ENCODE measurements at places on chromosomes 3 and 15. TPM values are rescaled to one million over a fixed set of nuclear protein-coding genes. Genes with fewer than 3 reads are reported as not detected.
A peak's percentile ranks its signal among the peaks of the same experiment; 100 is the strongest.

Gene LYZL4
- total RNA-seq, result not detected

Gene CLDN1
- total RNA-seq, result not detected

Gene ARL14
- total RNA-seq, result not detected

- DNase-seq, result no peak
- H3K4me3 ChIP-seq, result no peak overlapping the region
- peaks cover 2% of the 10 kb centered on the region for H3K27me3 ChIP-seq
- H3K27ac ChIP-seq, result no peak overlapping the region
Measured at GRCh38 chr3:58999774-59000160, 50.1 kb downstream of the CFAP20DC start.

- no peak for DNase-seq
- H3K4me1 ChIP-seq, result peaks cover 15% of the 10 kb centered on the region
- no peaks in the 10 kb centered on the region for H3K27me3 ChIP-seq
- no peaks in the 10 kb centered on the region for H3K36me3 ChIP-seq
Measured at GRCh38 chr15:84917452-84917851, 33.0 kb downstream of the SLC28A1 start.

GRCh38 chr15:70479056-70479455, 284.3 kb downstream of the UACA start:
- H3K4me3 ChIP-seq, result no peak overlapping the region
- peaks cover 70% of the 10 kb centered on the region for H3K27me3 ChIP-seq
- no peak overlapping the region for H3K27ac ChIP-seq

GRCh38 chr3:26106228-26106627, 316.3 kb downstream of the OXSM start:
- H3K27ac ChIP-seq, result no peak overlapping the region
- H3K4me1 ChIP-seq, result no peaks in the 10 kb centered on the region
- no peak for DNase-seq

GRCh38 chr3:4821338-4821737, 157.9 kb upstream of the BHLHE40 start:
- H3K27ac ChIP-seq, result peak overlapping the region; percentile 88
- H3K36me3 ChIP-seq, result peaks cover 84% of the 10 kb centered on the region
- H3K4me3 ChIP-seq, result no peak overlapping the region
- no peak for DNase-seq
- peaks cover 65% of the 10 kb centered on the region for H3K4me1 ChIP-seq
- H3K27me3 ChIP-seq, result no peaks in the 10 kb centered on the region

- H3K4me1 ChIP-seq, result no peaks in the 10 kb centered on the region
- H3K27me3 ChIP-seq, result peaks cover 43% of the 10 kb centered on the region
- no peak overlapping the region for H3K4me3 ChIP-seq
- no peak overlapping the region for H3K27ac ChIP-seq
Measured at GRCh38 chr3:130514681-130515080, 2.3 kb upstream of the COL6A6 start.

Gene PP2D1
- not detected for total RNA-seq

Gene ARMC8
- 44.0 TPM for total RNA-seq

DNA sequence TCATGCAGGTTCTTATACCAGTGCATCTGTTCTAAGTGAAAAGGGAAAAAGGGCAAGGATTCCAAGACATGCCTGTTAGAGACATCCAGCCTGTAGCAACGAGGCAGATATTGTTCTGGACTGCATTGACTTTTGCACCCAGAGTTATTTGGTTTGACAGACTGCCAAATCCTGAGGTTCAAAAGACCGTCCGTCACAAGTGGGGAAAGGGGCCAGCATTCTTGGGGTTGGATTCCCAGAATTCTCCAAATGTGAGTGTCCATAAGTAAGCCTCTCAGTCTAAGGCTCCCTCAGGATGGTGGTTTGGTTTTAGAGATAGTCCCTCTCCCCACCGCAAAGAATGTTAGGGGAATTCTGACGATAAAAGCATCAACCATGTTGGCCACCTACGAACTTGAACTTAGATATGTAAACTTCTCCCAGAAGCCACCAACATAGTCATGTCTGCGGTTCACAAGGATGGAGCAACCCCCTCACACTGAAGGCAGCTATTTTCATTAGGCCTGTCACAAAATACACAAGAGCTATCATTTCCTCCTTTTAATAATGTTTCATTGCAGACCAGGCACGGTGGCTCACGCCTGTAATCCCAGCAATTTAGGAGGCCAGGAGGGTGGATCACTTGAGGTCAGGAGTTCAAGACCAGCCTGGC, 13.6 kb upstream of the LACTB start:
- H3K36me3 ChIP-seq, result no peaks in the 10 kb centered on the region
- DNase-seq, result no peak
- H3K4me1 ChIP-seq, result no peaks in the 10 kb centered on the region
- H3K27me3 ChIP-seq, result peaks cover 15% of the 10 kb centered on the region
- no peak overlapping the region for H3K27ac ChIP-seq
- no peak overlapping the region for H3K4me3 ChIP-seq

GRCh38 chr3:13282986-13283876, 136.9 kb downstream of the NUP210 start:
- H3K27me3 ChIP-seq, result peaks cover 47% of the 10 kb centered on the region
- H3K4me1 ChIP-seq, result peaks cover 11% of the 10 kb centered on the region
- peak overlapping the region; percentile 48 for H3K4me3 ChIP-seq
- DNase-seq, result no peak

DNA sequence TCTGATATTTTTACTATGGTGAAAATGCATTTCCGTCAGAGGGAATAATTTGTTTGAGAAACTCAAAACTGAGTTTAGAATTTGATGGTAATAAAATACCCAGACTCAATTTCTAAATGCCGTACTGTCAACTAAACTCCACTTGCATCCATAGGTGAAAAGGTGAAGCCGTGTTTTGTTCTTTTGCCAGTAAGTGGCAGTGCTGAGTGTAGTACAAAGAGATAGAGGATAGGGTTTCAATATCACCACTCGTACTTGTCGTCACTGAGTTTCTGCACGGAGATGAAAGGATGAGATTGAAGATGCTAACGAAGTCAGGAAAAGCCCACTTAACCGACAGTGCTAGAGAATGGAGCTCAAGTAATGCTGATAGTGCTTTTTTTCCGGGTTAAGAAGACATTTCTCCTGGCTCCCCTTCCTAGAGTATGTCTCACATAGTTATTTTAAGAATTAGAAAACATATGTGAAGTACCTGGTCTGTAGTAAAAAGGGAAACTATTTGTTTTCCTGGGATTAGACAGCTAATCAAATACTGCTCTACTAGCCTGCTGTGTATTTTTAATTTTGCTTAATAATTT, 345.1 kb downstream of the IL5RA start:
- H3K4me3 ChIP-seq, result no peak overlapping the region
- no peaks in the 10 kb centered on the region for H3K27me3 ChIP-seq
- DNase-seq, result no peak

Gene KBTBD12
- not detected for total RNA-seq

Gene GCSAM
- 19.9 TPM for total RNA-seq

DNA sequence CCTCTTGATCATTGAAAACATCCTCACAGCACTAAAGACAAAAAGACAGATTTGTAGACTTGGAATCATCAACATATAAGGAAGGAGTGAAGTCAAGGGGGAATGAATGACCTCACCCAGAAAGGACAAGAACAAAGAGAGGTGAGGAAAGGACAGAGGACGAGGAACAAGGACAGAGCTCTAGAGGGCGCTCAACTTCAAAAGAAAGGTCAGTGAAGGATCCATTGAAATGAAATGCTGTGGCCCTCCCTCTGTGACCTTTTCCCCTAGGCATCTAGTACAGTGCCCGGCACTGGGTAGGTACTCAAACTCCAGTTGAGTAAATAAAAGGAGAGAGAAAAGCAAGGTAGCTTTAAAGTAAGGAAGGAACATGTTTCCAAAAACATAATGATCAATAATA, 2.6 kb downstream of the ATP8B4 start:
- H3K4me3 ChIP-seq, result peak overlapping the region; percentile 53
- H3K4me1 ChIP-seq, result peaks cover 66% of the 10 kb centered on the region
- H3K36me3 ChIP-seq, result peaks cover 21% of the 10 kb centered on the region
- peaks cover 2% of the 10 kb centered on the region for H3K27me3 ChIP-seq
- DNase-seq, result peak; percentile 39

DNA sequence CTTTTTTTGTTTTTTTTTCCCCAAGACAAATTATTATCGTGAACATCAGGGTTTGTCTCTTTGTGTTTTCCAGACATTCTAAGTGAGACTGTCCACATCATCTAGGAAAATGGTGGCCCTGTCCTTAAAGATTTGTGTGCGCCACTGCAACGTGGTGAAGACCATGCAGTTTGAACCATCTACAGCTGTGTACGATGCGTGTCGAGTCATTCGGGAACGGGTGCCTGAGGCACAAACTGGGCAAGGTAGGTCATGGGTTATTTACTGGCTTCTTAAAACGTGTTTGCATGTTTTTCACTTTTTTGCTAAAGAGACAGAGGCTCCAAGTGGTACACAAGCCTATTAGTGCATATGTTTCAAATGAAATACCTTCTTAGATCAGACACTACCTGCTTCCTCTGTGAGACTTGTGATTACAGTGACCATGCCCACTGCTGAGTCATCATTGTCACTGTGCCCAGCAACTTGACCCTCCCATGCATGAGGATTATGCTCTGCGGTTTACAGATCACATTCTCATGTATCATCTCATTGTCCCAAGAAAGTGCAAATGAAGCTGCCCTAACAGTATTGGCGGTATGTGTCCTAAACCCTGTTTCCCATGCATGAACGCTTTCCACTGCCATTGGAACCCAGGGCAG, 395.2 kb upstream of the TPM1 start:
- no peak for DNase-seq
- peaks cover 5% of the 10 kb centered on the region for H3K27me3 ChIP-seq
- no peaks in the 10 kb centered on the region for H3K36me3 ChIP-seq

Gene FAM131A
- total RNA-seq, result 6.5 TPM

GRCh38 chr3:152447511-152447910, 178.8 kb downstream of the MBNL1 start:
- peaks cover 49% of the 10 kb centered on the region for H3K36me3 ChIP-seq
- H3K27me3 ChIP-seq, result no peaks in the 10 kb centered on the region
- H3K4me3 ChIP-seq, result no peak overlapping the region
- peak overlapping the region; percentile 23 for H3K27ac ChIP-seq

DNA sequence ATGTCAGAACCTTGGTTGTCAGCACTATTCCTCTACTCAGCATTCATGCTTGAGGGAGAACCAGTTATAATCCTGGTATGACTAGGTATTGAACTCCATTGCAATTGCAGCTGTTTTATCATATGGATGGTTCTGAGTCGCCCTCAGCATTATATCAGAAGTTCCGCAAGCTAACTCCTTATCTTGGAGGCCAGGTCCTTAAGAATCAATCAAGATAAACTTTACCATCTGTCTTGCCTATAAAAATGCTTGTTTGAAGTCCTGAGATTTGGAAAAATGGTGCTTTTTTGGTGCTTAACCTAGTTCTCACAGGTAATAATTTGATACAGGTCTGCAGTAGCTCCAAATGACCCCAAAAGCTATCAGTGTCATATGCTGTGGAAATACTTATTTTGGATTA, 16.3 kb upstream of the PLSCR1 start:
- no peak overlapping the region for H3K4me3 ChIP-seq
- no peak overlapping the region for H3K27ac ChIP-seq
- H3K27me3 ChIP-seq, result peaks cover 23% of the 10 kb centered on the region
- no peak for DNase-seq
- H3K36me3 ChIP-seq, result no peaks in the 10 kb centered on the region

- H3K4me1 ChIP-seq, result peaks cover 63% of the 10 kb centered on the region
- peak overlapping the region; percentile 91 for H3K27ac ChIP-seq
- H3K36me3 ChIP-seq, result peaks cover 24% of the 10 kb centered on the region
- H3K27me3 ChIP-seq, result no peaks in the 10 kb centered on the region
- peak; percentile 37 for DNase-seq
Measured at GRCh38 chr3:184812662-184813042, 686 bp downstream of the VPS8 start.

GRCh38 chr3:9901967-9902366, 681 bp upstream of the IL17RE start:
- H3K27me3 ChIP-seq, result peaks cover 2% of the 10 kb centered on the region
- H3K4me1 ChIP-seq, result peaks cover 35% of the 10 kb centered on the region
- no peak overlapping the region for H3K4me3 ChIP-seq
- H3K27ac ChIP-seq, result peak overlapping the region; percentile 75
- peak; percentile 56 for DNase-seq

GRCh38 chr3:121231872-121232271, 313.9 kb downstream of the POLQ start:
- DNase-seq, result no peak
- H3K36me3 ChIP-seq, result no peaks in the 10 kb centered on the region
- H3K27ac ChIP-seq, result no peak overlapping the region
- no peak overlapping the region for H3K4me3 ChIP-seq
- no peaks in the 10 kb centered on the region for H3K4me1 ChIP-seq

GRCh38 chr3:36924744-36925521, 19.9 kb downstream of the TRANK1 start:
- no peak overlapping the region for H3K27ac ChIP-seq
- peaks cover 2% of the 10 kb centered on the region for H3K27me3 ChIP-seq
- H3K4me3 ChIP-seq, result no peak overlapping the region
- DNase-seq, result no peak
- peaks cover 11% of the 10 kb centered on the region for H3K36me3 ChIP-seq

- H3K36me3 ChIP-seq, result no peaks in the 10 kb centered on the region
- no peaks in the 10 kb centered on the region for H3K4me1 ChIP-seq
- H3K27ac ChIP-seq, result no peak overlapping the region
- DNase-seq, result no peak
- no peak overlapping the region for H3K4me3 ChIP-seq
Measured at GRCh38 chr3:79765911-79766310, 1.9 kb downstream of the ROBO1 start.
